Body of pancreas (tissue), 4 donors: ENCODE measurements at places on chromosomes 2 and 18. TPM values are rescaled to one million over a fixed set of nuclear protein-coding genes. Genes with fewer than 3 reads are reported as not detected.

RGPD4 gene
- not detected for total RNA-seq

SCYGR7 gene
- total RNA-seq: not detected

ANKRD36 gene
- total RNA-seq: 35.0 TPM

WIPF1 gene
- total RNA-seq: 8.0 TPM

AKAIN1 gene
- total RNA-seq: 3.1 TPM

SERPINB3 gene
- not detected for total RNA-seq
